ENCODE measurements at places on chromosomes 3 and 15. TPM values are rescaled to one million over a fixed set of nuclear protein-coding genes. Genes with fewer than 3 reads are reported as not detected.

The SRGAP3 gene
- 3.4 TPM for total RNA-seq

The TUSC7 gene
- not detected for total RNA-seq

The TNNC1 gene
- not detected for total RNA-seq

The RGMA gene
- total RNA-seq = not detected

The PPP4R2 gene
- 57.5 TPM for total RNA-seq

The CHL1 gene
- 16.4 TPM for total RNA-seq

The SEMA3B gene
- total RNA-seq = 0.34 TPM

The TIMP4 gene
- not detected for total RNA-seq

The ADIPOQ gene
- not detected for total RNA-seq

The SYNPR gene
- not detected for total RNA-seq

The DLL4 gene
- total RNA-seq = 0.36 TPM

The ANKRD34C gene
- not detected for total RNA-seq

The PATL2 gene
- total RNA-seq = 60.5 TPM

The TNFSF10 gene
- total RNA-seq = 16.4 TPM

The GOLGA6L4 gene
- total RNA-seq = 3.9 TPM

The HYAL3 gene
- total RNA-seq = 1.9 TPM

The GOLGA8S gene
- total RNA-seq = 0.12 TPM

The IP6K1 gene
- total RNA-seq = 77.8 TPM

The C3orf22 gene
- total RNA-seq = not detected

The CD96 gene
- 56.2 TPM for total RNA-seq

The RAB5A gene
- 61.9 TPM for total RNA-seq

The KBTBD13 gene
- not detected for total RNA-seq

The REC114 gene
- not detected for total RNA-seq

The ECE2 gene
- total RNA-seq = not detected

The XCR1 gene
- not detected for total RNA-seq

The GATM gene
- 18.2 TPM for total RNA-seq

The TERC gene
- total RNA-seq = 12.5 TPM

The ARPIN gene
- not detected for total RNA-seq

The FOXB1 gene
- not detected for total RNA-seq

The ZIC1 gene
- total RNA-seq = not detected

The LRRC31 gene
- not detected for total RNA-seq

The RPL14 gene
- total RNA-seq = 2,452 TPM

The LIPC gene
- total RNA-seq = not detected

The ZNF385D gene
- total RNA-seq = not detected

The SH3GL3 gene
- not detected for total RNA-seq

The KIAA1143 gene
- 32.4 TPM for total RNA-seq

The PBRM1 gene
- 81.1 TPM for total RNA-seq

The CPNE9 gene
- 1.2 TPM for total RNA-seq

The PPARG gene
- not detected for total RNA-seq

The FBXO45 gene
- total RNA-seq = 5.2 TPM

The WNT7A gene
- not detected for total RNA-seq

The FGF7 gene
- 0.12 TPM for total RNA-seq

The CCR9 gene
- 0.76 TPM for total RNA-seq

The CACNA1D gene
- total RNA-seq = not detected

The CPLX3 gene
- total RNA-seq = not detected

The LSAMP gene
- not detected for total RNA-seq

The ALCAM gene
- total RNA-seq = 25.5 TPM

The MST1R gene
- 2.4 TPM for total RNA-seq

The LTF gene
- total RNA-seq = 0.22 TPM

All from B cell (primary cell).